ENCODE measurements at places on chromosomes 3 and 15.

GRCh38 chr3:31533169-31534064 lies 692 bp downstream of the STT3B start:
- DNase-seq: no peak

GRCh38 chr3:105094588-105094987 lies 272.1 kb upstream of the ALCAM start:
- DNase-seq: no peak

DNA sequence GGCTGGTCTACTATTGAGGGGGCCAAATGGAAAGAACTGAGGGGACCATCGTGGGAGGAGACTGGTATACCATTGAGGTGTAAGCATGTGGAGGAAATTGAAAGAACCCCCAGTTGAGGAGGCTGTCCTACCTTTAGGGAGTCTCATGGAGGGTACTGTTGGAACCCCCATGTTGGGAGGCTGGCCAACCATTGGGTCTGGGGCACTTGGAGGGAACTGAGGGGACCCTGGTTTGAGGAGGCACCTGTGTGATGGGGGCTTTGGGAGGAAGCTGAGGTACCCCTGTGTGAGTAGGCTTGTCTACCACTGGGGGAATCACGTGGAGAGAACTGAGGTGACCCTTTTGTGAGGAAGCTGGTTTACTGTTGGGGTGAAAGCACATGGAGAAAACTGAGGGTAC lies 157.5 kb downstream of the FBLN2 start:
- no peak for DNase-seq

- no peak for DNase-seq
Observed at GRCh38 chr3:108486941-108487340, 23.5 kb downstream of the MYH15 start.

Data from esophagus squamous epithelium (tissue), 5 donors.